Mesothelial cell of epicardium (in vitro differentiated cells): ENCODE measurements at places on chromosomes 3 and 15.

GRCh38 chr15:35784745-35785144, 238.8 kb upstream of the DPH6 start:
- H3K4me1 ChIP-seq, result peaks cover 9% of the 10 kb centered on the region
- no peak for DNase-seq
- no peaks in the 10 kb centered on the region for H3K27me3 ChIP-seq
- no peaks in the 10 kb centered on the region for H3K36me3 ChIP-seq
- H3K27ac ChIP-seq, result peak overlapping the region; percentile 16

DNA sequence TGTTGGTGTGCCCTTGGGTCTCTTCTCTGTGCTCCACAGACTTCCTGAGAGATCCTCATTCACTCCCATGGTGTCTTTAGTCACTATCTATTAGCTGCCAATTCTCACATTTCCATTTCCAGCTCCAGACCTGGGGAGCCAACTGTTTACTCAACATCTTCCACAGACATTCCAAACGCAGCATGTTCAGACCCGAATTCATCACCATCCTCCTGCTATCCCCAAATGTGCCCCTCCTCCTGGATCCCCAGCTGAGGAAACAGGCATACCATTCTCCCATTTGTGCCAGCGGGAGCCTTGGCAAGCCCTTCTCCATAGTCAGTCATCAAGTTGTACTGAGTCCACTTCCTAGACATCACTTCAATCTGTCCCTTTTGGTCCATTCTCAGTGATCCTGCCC, 67.1 kb downstream of the TAMM41 start:
- no peak overlapping the region for H3K4me3 ChIP-seq
- no peaks in the 10 kb centered on the region for H3K4me1 ChIP-seq
- peaks cover 26% of the 10 kb centered on the region for H3K36me3 ChIP-seq

GRCh38 chr15:35674873-35675781, 129.2 kb upstream of the DPH6 start:
- H3K4me1 ChIP-seq, result peaks cover 42% of the 10 kb centered on the region
- no peak for DNase-seq
- no peaks in the 10 kb centered on the region for H3K36me3 ChIP-seq
- no peak overlapping the region for H3K4me3 ChIP-seq
- H3K27me3 ChIP-seq, result no peaks in the 10 kb centered on the region

DNA sequence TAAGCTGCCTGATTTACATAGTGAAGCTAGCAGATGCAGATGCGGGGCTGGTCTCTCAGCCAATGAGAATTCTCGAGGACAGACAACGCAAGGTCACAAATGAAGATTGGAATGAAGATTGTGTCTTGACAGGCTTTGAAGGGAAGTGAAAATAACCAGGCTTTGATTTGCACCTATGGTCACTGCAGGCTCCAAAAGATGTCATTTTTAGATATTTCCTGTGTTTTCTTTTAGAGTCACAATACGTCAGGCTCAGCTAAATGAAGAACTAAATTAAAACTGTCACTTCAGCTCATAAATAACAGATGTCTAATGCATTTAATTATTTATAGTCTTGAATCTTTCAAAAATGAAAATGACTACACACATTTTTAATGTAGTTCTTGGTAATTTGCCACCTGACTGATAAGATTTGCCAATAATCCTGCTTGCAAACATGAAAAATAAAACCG, 99.5 kb downstream of the SQOR start:
- peaks cover 11% of the 10 kb centered on the region for H3K4me1 ChIP-seq
- no peaks in the 10 kb centered on the region for H3K36me3 ChIP-seq
- H3K27ac ChIP-seq, result no peak overlapping the region

DNA sequence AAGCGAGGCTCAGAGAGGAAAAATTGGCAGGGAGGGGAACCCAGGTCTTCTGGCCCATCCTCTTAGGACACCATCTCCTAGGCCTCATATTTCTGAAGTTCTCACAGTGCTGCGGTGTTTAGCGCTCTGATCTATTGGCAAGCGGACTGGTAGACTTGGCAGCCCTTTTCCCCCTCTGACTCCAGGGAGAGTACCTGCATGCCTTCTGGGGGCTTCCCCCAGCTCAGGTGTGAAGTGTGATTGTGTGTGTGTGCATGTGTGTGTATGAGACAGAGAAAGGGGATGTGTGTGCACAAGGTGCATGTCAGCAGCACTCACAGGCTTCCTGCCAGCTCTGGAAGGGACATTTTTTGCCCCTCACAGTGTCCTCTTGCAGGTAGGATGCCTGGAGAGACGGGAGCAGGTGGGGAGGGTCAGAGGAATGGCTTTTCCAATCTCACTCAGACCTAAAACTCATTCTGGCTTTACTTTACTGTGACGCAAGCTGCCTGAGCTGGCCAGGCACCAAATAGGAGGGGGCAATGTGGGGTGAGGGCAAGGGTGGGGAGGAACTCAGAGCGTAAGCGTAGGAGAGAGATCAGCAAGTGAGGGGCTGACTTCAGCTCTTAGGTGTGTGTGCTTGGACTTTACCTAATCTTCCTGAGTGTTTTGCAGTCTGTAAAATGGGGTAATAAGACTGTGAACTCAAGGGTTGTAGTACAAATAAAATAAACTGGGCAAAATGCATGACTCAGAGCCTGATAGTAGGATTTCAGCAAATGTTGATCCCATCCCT, 4.0 kb upstream of the IL17RE start:
- DNase-seq, result no peak
- peak overlapping the region; percentile 60 for H3K27ac ChIP-seq
- peaks cover 44% of the 10 kb centered on the region for H3K4me1 ChIP-seq
- no peaks in the 10 kb centered on the region for H3K27me3 ChIP-seq
- H3K36me3 ChIP-seq, result peaks cover 7% of the 10 kb centered on the region

DNA sequence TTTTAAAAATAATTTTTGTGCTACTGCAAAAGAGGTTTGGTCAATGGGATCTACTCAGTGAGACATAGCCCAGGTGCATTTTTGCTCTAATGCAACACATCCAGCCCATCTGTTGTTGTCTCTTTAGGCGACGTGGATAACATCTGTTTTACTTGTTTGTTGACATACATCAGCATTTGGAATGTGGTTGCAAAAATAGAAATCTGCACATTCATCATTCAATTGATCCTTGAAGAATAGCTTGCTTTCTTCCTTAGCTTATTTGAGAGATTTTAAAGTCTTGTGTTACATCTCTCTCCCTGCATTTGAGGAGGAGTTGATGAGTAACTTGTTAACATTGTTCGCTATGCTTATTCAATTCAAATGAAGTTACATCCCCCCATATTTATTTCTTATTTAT, 1202.3 kb downstream of the NSUN3 start:
- DNase-seq, result no peak
- H3K36me3 ChIP-seq, result no peaks in the 10 kb centered on the region
- H3K4me3 ChIP-seq, result no peak overlapping the region
- H3K4me1 ChIP-seq, result peaks cover 8% of the 10 kb centered on the region
- H3K27me3 ChIP-seq, result no peaks in the 10 kb centered on the region

- H3K4me3 ChIP-seq, result peak overlapping the region; percentile 95
- H3K4me1 ChIP-seq, result peaks cover 33% of the 10 kb centered on the region
- H3K27me3 ChIP-seq, result no peaks in the 10 kb centered on the region
- no peaks in the 10 kb centered on the region for H3K36me3 ChIP-seq
Measured at GRCh38 chr3:44339181-44340057, 853 bp downstream of the TCAIM start.

GRCh38 chr3:31810991-31811433, 170.1 kb downstream of the OSBPL10 start:
- H3K4me3 ChIP-seq, result no peak overlapping the region
- peaks cover 2% of the 10 kb centered on the region for H3K36me3 ChIP-seq
- peaks cover 49% of the 10 kb centered on the region for H3K27me3 ChIP-seq
- peaks cover 24% of the 10 kb centered on the region for H3K4me1 ChIP-seq
- DNase-seq, result no peak
- no peak overlapping the region for H3K27ac ChIP-seq

DNA sequence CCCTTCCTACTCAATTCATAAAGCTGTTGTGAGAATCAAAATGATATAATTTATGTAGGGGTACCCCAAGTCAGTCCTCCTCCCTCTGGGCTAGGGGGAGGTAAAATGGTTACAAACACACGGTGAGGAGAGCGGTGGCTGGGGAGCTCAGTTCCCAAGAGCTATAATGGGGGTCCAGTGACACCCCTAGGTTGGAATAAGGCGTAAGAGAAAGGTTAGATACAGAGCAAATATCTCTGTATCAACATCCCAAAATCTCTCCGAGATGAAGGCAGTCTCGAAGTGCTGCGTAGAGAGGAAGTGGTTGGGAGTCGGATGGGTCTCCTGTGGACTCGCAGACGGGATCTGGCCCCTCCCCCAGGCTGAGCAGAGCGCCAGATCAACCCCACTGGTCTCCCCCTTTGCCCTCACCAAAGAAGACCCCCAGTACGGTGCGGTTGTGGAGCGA, 1.8 kb downstream of the DUOX2 start:
- peak overlapping the region; percentile 36 for H3K4me3 ChIP-seq
- peaks cover 14% of the 10 kb centered on the region for H3K4me1 ChIP-seq
- H3K36me3 ChIP-seq, result no peaks in the 10 kb centered on the region
- DNase-seq, result no peak
- H3K27me3 ChIP-seq, result peaks cover 82% of the 10 kb centered on the region

- H3K36me3 ChIP-seq, result no peaks in the 10 kb centered on the region
- H3K27me3 ChIP-seq, result no peaks in the 10 kb centered on the region
- no peaks in the 10 kb centered on the region for H3K4me1 ChIP-seq
- H3K27ac ChIP-seq, result no peak overlapping the region
Measured at GRCh38 chr3:152073267-152073666, 195.5 kb upstream of the MBNL1 start.

DNA sequence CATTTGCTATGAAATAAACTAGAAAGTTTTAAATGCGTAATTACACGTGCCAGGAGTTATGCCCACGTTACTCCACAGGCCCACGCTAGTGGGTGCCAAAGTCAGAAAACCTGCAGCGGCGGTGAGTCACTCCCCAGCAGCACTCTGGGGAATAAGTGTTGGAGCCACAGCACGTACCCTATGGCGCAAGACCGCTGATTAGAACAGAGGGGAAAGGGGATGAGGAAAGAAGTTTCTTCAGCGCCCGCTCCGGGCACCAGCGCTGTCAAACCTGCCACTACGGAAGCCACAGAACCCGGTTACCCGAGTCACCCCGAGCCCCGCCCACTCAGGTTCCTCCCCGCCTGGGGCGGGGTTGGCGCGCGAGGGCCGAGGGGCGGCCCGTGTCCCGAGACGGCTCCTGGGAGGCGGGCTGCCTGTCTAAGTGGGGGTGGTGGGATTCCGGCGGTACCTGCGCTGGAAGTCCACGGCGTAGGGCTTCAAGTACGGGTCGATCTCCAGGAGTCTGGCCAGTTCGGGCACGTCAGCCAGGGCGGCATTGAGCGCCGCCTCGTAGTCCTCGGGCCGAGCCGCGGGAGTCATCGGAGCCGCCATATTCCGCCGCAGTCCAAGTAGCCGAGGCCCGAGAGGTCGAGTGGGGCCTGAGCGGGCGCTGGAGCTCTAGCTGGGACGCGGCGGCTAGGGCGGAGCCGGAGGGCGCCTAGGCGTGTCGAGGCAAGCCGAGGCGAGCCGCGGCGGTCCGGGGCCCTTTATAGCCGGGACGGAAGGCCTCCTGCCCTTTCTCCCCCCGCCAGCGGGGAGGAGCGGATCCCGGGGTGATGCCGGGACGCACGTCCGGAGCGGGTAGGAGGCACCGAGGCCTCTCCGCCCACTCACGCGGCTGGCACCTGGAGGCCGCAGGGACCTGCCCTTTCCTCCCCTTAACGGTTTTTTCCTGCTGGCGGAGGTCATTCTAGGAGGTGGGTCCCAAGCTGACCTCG, at the start of gene GBE1:
Gene GBE1 (minus strand): TSS at position 722 of the 980 bp plus-strand sequence. CDS start 128 bp downstream, at position 594.
- H3K27ac ChIP-seq, result peak within 1 kb of the TSS; percentile 99
- H3K4me1 ChIP-seq, result peaks cover 31% of the 10 kb centered on the region
- no peaks in the 10 kb centered on the region for H3K27me3 ChIP-seq
- H3K4me3 ChIP-seq, result peak within 1 kb of the TSS; percentile 89

GRCh38 chr3:18778598-18778997, 353.5 kb upstream of the SATB1 start:
- no peaks in the 10 kb centered on the region for H3K36me3 ChIP-seq
- H3K27me3 ChIP-seq, result peaks cover 2% of the 10 kb centered on the region
- no peak for DNase-seq
- no peaks in the 10 kb centered on the region for H3K4me1 ChIP-seq

- H3K36me3 ChIP-seq, result peaks cover 2% of the 10 kb centered on the region
- peak overlapping the region; percentile 22 for H3K27ac ChIP-seq
- no peaks in the 10 kb centered on the region for H3K27me3 ChIP-seq
- no peak overlapping the region for H3K4me3 ChIP-seq
Measured at GRCh38 chr3:192899540-192899982, 18.1 kb downstream of the MB21D2 start.

- no peak for DNase-seq
- peaks cover 8% of the 10 kb centered on the region for H3K4me1 ChIP-seq
- H3K36me3 ChIP-seq, result no peaks in the 10 kb centered on the region
Measured at GRCh38 chr3:58519668-58520402, 17.2 kb downstream of the ACOX2 start.

DNA sequence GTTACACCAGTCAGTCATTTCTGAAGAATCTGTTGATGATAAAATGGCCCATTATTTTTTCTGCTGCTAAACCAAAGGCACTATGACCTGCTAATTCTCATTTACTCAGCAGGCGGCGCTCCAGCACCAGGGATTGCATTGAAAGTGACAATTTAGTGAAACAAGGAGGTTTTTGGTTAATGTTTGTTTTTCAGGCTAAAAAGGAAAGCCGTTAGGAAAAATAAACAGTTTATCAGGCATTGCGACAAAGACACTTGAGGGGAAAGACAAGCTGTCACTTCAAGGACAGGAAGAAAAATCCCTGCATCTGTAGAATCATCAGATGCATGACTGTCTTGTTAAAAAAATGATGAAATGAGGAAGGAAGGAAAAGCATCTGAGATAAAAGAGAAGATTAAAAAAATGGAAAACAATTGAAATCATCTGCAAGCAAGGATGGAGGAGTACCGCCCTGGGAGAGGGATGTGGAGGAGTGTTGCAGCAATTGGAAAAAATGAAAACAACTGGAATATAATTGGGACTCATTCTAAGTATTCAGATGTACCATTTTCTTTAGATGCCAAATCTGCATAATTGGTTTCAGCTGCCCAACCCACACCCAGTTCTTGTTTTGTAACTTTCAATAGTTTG, 54.0 kb downstream of the NR1D2 start:
- peaks cover 26% of the 10 kb centered on the region for H3K4me1 ChIP-seq
- DNase-seq, result peak; percentile 40
- no peak overlapping the region for H3K4me3 ChIP-seq
- no peaks in the 10 kb centered on the region for H3K36me3 ChIP-seq

DNA sequence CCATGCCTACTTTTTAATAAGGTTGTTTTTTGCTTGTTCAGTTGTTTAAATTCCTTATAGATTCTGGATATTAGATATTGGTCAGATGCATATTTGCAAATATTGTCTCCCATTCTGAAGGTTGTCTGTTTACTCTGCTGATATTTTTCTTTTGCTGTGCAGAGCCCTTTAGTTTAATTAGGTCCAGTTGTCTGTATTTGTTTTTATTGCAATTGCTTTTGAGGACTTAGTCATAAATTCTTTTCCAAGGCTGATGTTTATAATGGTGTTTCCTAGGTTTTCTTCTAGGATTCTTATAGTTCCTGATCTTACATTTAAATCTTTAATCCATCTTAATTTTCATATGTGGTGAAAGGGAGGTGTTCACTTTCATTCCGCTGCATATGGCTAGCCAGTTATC, 77.4 kb downstream of the PTPRG start:
- H3K27ac ChIP-seq, result no peak overlapping the region
- peaks cover 4% of the 10 kb centered on the region for H3K36me3 ChIP-seq
- no peak for DNase-seq
- H3K4me1 ChIP-seq, result peaks cover 13% of the 10 kb centered on the region

- H3K27ac ChIP-seq, result no peak overlapping the region
- DNase-seq, result no peak
- no peaks in the 10 kb centered on the region for H3K4me1 ChIP-seq
- no peaks in the 10 kb centered on the region for H3K36me3 ChIP-seq
- no peaks in the 10 kb centered on the region for H3K27me3 ChIP-seq
Measured at GRCh38 chr3:95705786-95706418, 1108.5 kb upstream of the EPHA6 start.
